ENCODE measurements at places on chromosomes 16 and 17.

- DNase-seq, result no peak
These were observed 39.6 kb upstream of the MLYCD start for GRCh38 chr16:83859265-83859664.

DNA sequence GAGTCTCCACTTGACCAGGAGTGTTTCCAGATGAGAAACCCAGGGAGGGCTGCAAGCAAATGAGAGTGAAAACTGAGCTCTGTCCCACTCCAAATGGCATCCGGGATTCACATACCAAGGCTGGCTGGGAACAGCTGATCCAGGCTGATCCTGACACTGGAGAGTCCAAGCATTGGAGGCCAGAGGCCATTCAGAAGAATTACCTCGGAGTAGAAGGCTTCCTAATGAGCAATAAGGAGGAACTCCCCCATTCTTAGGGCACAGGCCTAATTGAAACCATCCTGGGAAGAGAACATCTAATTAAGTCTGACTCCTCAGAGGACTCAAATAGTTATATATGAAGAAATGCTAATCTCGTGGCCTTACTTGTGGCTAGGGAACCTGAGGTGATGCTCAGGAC lies 142.8 kb downstream of the PRKCA start:
- DNase-seq, result no peak

DNA sequence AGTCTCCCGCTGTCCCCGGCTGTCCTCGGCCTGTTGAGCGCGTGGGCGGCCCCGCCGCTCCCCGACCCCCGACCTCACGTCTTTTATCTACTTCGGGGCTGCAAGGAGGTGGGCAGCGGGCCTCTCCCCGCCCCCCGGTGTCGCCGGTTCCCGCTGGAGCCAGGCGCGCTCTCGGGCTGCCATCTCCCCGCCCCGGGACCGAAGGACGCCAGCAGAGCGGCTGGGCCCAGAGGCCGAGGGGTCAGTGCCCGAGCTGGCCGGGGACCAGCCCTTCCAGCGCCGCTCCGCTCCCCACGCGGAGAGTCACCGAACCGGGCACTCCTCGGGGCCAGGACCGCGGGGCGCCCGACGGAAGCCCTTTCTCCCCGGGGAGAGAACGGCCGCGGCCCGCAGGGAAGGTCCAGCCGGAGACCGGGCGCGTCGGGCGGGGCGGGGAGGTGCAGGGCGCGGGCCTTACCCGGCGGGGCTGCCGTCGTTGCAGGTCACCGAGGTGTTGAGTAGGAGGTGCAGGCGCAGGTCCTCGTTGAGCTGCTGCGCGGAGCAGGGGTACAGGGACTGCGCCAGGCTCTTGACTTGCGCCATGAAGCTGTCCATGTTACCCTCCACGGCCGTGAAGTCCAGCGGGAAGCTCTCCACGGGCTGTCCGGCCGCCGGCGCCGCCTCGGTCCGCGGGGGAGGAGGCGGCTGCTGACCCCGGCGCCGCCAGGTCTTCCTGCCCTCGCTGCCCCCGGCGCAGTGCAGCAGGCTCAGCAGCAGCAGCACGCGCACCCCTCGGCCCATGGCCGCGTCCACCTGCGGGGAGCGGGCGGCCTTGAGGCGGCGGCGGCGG lies 643 bp downstream of the NOTUM start:
- DNase-seq, result no peak

- DNase-seq, result no peak
These were observed 54.8 kb downstream of the VAC14 start for GRCh38 chr16:70746040-70746707.

- no peak for DNase-seq
These were observed 271.0 kb downstream of the PHKB start for GRCh38 chr16:47732122-47732521.

- no peak for DNase-seq
These were observed 46.1 kb downstream of the CHD9 start for GRCh38 chr16:53100889-53101288.

DNA sequence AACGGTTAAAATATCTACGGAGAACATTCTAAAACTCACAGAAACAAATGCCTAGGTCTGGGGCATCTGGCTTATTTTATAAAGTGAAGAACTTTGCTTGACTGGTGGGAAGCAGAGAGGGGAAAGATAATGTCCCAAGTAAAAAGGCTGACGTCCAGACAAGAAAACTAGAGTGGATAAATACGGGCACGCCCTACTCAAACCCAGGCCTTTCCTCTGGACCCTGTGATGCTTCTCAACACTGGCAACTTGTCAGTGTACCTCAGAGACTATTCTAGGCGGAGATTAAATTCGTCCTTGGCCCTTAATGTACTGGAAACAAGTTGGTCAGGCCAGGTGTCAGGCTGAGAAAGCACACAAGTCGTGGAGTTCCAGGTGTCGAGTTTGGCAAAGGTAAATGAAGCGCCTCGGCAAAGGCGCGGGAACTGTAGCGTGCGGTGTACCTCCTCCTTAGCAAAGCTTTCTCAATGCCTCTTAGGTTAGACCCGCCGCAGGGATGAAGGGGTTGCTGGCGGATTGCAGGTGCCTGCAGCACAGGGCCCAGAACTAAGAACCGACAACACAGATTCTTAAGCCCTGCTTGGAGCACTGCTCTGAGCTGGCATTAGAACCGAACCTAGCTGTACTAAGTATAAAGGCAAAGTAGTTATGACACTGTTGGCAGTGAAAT lies 668 bp upstream of the UNK start:
- no peak for DNase-seq

- no peak for DNase-seq
These were observed 51.7 kb downstream of the NXN start for GRCh38 chr17:927611-928461.

GRCh38 chr17:77002103-77003045 lies 134.2 kb downstream of the MGAT5B start:
- no peak for DNase-seq

DNA sequence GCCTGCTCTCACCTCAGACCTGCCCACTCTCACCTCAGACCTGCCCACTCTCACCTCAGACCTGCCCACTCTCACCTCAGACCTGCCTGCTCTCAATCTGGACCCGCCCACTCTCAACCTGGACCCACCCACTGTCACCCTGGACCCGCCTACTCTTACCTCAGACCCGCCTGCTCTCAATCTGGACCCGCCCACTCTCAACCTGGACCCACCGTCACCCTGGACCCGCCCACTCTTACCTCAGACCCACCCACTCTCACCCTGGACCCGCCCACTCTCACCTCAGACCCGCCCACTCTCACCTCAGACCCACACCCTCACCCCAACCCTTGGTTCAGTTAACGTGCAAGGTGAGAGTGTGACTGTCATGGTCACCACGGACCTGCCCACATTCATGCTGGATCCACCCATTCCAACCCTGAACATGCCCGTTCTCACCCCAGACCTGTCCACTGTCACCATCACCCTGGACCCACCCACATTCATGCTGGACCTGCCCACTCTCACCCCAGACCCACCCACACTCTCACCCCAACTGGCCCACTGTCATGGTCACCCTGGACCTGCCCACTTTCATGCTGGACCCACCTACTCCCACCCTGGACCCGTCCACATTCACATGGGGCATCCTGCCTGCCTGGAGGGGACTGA lies 31.2 kb upstream of the ENPP7 start:
- no peak for DNase-seq

- DNase-seq, result no peak
These were observed 77.0 kb upstream of the ZNF423 start for GRCh38 chr16:49932946-49933345.

DNA sequence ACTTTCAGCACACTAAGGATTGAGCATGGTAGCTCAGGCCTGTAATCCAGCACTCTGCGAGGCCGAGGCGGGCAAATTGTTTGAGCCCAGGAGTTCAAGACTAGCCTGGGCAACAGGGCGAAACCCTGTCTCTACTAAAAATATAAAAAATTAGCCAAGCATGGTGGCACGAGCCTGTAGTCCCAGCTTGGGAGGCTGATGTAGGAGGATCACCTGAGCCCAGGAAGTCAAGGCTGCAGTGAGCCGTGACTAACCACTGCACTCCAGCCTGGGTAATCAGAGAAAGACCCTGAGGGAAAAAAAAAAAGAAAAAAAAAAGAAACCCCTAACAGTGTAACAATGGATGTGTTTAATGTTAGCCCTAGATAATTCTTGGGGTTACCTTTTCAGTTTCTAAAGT lies 24.0 kb downstream of the PARN start:
- no peak for DNase-seq

- DNase-seq, result no peak
These were observed 1.9 kb upstream of the YBX2 start for GRCh38 chr17:7296189-7296861.

DNA sequence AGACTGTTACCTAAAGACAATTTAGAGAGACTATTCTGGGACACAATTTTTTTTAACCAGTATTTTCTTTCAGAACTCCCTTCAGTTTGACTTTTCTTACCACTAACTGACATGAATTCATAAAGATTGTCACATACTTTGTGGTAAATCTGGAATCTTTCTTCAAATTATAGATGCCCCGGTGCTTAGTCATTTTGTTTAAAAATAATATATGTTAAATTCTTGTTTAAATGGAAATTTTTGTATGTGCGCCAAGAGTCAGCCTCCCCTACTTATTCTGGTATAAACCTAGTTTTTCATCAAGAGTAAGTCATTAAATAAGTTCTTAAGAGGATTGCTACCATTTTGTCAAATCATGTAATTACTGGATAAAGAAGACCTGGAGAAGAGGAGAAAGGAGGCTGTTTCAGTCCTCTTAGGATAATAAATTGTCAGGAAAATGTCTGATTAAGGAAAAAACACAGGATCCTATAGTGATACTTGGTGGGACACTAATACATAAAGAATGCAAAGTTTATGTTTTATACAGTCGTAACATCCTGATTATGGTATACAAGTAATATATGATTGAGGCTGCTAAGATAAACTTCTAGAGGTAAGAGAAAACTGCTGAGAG lies 424.4 kb downstream of the PMP22 start:
- DNase-seq, result no peak

DNA sequence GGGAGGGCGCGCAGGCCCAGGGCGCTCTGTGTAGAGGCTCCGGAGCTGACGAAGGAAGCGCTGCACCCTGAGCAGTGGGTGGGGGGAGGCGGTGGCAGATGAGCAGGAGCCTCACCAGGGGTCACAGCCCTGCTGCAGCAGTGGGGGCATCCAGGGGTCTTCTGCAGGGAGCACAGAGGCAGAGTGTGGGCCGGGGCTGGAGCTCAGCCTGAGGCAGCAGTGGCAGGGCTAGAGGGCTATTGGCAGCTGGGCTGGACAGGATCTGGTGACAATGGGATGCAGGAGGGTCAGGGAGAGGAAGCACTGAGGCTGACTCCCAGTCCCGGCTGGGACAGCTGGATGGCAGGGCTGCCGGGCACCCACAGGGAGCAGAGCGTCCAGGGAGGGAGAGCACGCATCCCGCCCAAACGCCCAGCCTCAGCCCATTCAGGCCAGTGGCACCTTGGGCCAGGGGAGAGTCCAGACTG lies 21.0 kb downstream of the KDM8 start:
- DNase-seq, result no peak

DNA sequence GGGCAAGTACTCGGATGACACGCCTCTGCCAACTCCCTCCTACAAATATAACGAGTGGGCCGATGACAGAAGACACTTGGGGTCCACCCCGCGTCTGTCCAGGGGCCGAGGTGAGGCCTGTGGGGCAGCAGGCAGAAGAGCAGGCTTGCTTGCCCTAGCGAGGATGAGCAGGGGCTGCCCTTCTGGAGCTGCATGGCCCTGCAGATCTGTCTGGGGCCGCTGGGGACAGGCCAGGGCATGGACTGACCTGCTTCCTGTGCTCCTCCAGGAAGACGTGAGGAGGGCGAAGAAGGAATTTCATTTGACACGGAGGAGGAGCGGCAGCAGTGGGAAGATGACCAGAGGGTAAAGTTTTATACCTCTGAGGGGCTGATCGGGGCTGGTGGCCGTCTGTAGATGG lies 5.3 kb downstream of the DHX38 start:
- DNase-seq, result no peak

- DNase-seq, result no peak
These were observed 826 bp downstream of the LYZL6 start for GRCh38 chr17:35942588-35943186.

DNA sequence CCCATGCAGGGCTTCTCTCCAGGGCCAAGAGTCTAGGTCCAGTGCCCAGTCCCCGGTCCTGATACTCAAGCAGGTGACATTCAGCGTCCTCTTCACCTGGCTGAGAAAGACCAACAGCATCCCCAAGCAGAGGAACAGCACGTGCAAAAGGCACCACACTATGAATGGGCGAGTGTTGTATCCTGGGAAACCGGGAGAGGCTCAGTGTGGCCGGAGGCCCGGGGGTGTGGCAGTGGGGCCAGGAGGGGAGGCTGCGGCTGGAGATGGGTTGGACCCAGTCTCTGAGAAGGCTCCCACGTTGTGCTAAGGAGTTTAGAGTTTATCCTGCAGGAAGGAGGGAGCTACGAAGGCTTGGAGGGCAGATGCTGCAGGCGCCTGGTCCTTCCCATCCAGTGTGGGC lies 13.5 kb downstream of the ABR start:
- no peak for DNase-seq

DNA sequence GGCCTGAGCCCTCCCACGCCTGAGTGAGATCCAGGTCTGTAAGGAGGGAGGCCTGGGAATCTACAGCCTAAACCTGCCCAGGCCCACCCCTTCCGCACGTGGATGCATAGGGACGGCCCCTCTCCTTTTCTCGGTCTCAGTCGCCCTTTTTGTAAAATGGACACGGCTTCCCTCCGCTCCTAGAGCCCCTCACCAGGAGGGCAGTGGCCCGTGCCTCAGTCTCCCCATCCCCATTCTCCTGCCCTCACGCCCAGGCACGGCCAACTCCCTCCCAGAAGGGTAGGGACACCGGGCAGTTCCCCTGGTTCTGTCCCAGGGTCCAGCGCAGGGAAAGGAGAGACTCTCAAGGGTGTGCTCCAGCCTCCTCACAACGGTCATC lies 48.1 kb downstream of the WNT3 start:
- DNase-seq, result no peak

- DNase-seq, result no peak
These were observed 6.2 kb downstream of the SP2 start for GRCh38 chr17:47902039-47902744.
